ENCODE measurements at places on chromosomes 12 and 14. TPM values are rescaled to one million over a fixed set of nuclear protein-coding genes. Genes with fewer than 3 reads are reported as not detected.

Gene LGALS3
- 31.5 TPM for total RNA-seq

Gene CPNE6
- not detected for total RNA-seq

- no peak for DNase-seq
These were observed 13.4 kb upstream of the CDKL1 start for GRCh38 chr14:50410071-50410470.

DNA sequence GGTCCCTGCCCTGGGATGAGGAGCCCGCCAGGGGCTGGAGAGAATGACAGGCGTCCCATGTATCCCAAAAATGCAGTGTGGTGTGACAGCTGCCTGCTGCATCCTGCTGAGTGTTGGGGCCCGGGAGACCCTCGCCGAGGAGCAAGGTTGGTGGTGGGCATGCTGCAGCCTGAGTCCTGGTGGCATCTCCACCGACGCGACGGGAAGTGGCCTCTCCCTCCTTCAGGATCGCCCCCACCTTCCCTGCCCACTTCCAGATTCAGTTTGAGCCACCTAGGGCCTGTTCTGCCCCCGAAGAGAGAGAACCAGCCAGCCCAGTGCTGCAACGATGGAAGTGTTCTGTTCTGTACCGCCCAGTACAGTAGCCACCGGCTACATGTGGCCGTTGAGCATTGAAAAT is 70.1 kb downstream of the TSPAN9 start:
- DNase-seq, result no peak

DNA sequence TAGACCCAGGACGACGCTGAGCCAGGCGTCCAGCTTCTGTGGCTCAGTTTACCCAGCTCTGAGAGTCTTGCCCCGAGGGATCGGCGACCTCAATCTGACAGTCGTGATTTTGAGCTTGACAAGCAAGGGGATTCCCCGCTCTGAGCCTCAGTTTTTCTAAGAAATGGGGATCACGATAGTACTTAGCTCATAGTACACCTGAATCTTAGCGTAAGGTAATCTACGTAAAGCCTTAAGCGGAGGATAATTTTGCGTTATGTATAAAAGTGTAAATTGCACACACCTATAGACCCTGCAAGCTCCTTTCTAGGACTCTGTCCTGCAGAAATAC is 285 bp downstream of the MVK start:
- no peak for DNase-seq

DNA sequence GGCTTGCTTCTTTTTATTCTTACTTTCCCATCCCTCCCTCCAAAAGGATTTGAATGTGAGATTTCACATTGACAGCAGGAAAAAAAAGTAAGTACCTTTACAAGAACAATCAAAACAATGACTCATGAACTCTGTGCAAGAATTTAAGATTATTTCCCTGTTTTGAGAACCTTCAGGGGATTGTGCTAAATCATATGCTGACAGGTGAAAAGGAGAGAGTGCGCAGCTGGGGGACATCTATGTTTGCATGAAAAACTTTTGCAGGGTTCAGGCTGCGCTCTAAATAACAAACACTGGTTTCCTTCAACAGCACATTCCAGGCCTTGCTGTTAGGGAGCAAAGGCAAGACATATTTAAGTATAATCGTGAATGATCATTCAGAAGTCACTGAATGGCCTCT is 27.3 kb downstream of the RERG start:
- no peak for DNase-seq

- no peak for DNase-seq
These were observed 84.4 kb downstream of the SLC24A4 start for GRCh38 chr14:92407410-92407809.

Measured in activated CD8-positive, alpha-beta T cell treated with anti-CD3 and anti-CD28 coated beads, Interleukin-2, amount 10 ng/mL, durations not matched to agents 7 days and 5 days (primary cell).